ENCODE measurements at places on chromosomes 5 and 9. TPM values are rescaled to one million over a fixed set of nuclear protein-coding genes. Genes with fewer than 3 reads are reported as not detected.

DNA sequence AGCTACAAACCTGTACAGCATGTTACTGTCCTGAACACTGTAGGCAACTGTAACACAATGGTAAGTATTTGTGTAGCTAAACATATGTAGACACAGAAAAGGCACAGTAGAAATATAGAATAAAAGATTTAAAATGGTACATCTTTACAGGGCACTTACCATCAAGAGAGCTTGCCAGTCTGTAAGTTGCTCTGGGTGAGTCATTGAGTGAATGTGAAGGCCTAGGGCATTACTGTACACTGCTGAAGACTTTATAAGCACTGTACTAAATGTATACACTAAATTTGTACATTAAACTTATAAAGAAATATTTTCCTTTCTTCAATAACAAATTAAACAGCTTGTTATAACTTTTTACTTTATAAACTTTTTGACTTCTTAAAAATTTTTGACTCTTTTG, 20.5 kb downstream of the ADRB2 start:
- peak; percentile 63 for DNase-seq

DNA sequence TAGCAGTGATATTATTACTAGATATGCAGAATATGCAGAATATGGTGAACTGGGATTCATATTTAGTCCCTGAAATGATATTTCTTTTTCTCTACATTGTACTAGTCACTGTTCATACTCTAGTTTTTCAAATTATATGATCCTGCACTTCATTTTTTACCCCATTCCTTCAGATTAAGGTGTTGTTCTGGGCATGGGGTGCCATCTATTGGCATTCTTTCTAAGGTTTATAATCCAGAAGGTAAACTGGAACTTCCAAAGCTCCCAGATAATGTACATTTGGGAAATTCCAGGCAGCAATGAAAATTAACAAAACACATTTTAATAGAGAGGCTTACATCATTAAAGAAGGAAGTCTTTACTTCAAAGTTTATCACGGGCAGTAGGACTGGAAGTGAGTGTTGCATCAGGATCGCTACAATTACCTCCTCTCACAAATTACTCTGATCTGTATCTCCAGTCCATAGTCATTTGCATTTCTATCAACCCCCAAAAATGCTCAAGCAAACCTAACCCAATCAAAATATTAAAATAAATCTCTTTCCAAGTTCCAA, 12.5 kb downstream of the RFX3 start:
- DNase-seq: no peak

DNA sequence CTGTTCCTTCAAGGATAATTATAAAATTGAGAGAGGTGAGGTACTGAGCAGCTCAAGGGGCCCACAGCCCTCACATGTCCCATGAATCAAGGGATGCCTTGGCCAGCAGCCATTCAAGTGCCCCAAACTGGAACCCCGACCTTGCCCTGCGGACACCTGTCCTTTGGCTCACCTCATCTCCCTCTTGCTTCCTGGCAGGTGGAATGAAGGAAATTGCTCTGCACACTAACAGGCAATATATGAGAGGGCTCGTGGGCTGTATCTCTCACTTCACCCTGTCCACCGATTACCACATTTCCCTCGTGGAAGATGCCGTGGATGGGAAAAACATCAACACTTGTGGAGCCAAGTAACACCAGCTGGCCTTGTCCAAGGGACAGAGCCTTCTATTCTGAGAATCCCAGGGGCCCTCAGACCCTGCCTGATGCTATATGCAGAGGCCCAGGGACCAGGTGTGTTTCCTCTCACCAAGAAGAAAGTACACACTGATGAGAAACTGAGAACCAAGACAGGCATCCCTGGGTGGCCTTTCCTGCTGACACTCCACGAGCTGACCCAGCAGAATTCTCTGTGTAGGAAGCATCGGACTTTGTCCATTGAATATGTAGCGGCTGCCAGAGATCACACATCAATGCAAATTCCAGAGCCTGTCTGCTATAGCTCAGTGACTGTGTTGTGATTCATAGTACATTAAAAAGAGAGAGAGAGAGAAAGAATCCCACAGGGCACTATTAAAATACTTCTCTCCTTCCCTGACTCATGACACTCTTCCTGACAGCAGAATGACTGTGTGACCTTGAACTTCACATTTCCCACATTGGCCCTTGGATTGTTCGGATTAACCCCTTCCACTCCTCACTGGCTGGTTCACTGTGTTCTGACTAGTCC, 92.6 kb downstream of the LIFR start:
- DNase-seq: peak; percentile 96

The ARHGEF28 gene
- total RNA-seq: 24.2 TPM

The NSA2 gene
- total RNA-seq: 51.5 TPM

The CXCL14 gene
- not detected for total RNA-seq
